ENCODE measurements at places on chromosomes 1 and 21.

GRCh38 chr1:92480200-92480812, 6.4 kb downstream of the GFI1 start:
- DNase-seq: no peak

- DNase-seq: no peak
Observed at GRCh38 chr1:63730211-63730610, 43.6 kb upstream of the ROR1 start.

DNA sequence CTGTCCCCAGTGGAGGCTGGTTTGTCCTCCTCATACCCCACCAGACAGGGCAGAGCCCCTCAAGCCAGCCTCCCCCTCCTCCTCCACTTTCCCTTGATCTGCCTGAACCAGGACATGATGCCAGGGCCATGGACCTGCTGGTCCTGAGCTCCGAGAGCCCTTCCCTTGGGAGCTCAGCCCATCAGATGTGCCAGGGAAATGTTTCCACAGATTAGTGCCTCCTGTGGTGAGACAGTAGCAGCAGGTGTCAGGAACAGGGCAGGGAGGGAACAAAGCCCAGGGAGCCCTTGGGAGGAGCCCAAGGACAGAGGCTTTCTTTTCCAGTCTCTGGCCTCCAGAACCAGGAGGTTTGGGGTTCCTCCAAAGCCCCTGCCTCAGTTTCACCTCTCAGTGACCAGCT, 14.6 kb upstream of the SLC41A1 start:
- no peak for DNase-seq

DNA sequence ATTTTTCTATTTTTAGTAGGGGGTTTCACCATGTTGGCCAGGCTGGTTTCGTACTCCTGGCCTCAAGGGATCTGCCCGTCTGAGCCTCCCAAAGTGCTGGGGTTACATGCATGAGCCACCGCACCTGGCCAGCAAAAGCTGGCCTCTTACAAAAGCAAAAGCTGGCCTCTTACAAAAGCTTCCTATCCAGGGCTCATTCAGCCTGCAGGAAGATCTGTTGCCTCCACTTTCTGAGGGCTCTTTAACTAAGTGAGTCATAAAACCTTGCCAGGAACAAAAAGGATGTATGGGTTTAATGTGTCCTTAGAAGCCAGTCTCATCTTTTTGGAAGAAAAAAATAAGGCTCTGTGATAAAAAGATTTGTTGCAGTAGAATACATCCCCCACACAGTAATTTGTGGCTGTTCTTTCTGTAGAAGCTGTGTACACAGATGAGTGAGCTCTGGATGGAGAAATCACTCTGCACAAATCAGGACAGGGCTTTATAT, 15.0 kb downstream of the HTR1D start:
- DNase-seq: no peak

DNA sequence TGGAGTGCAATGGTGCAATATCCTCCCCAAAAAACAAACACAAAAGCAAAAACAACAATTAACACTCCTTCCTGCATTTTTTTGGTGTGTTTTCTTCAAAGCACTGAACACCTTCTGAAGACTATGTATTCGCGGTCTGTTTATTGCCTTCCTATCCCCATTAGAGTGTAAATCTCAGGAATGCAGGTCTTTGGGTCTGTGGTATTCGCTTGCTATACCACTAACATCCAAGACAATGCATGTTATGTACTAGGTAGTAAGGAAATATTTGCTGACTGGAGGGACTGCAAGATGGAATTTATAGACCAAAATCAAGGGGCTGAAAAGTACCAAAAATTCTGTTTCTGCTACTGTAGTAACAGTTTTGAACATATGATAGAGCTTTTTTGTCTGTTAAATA, 299.4 kb downstream of the RYR2 start:
- no peak for DNase-seq

DNA sequence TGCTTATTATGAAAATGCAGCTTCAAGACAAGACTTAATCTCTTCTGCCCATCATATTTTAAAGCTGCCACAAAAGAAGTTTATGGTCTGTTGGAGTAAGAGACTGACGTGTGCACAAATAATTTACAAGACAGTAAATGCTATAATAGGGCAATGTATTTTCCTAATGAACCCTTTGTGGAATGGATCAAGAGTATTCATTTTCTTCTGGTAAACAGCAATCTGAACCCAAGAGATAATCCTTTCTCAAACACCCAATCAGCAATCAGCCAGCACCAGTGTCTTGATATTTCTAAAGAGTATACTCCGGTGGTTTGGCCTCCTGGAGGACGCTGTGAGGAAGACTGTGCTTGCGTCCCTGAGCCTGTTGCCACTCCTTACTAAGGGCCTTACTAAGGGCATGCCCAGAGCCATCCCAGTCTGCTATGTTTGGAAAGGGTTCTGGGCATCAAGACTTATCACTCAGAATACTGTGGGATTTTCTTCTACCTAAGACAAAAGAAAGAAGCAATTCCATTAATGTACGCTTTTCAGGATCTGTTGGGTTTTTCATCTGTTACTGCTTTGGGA, 48.8 kb upstream of the LRRC8D start:
- no peak for DNase-seq

DNA sequence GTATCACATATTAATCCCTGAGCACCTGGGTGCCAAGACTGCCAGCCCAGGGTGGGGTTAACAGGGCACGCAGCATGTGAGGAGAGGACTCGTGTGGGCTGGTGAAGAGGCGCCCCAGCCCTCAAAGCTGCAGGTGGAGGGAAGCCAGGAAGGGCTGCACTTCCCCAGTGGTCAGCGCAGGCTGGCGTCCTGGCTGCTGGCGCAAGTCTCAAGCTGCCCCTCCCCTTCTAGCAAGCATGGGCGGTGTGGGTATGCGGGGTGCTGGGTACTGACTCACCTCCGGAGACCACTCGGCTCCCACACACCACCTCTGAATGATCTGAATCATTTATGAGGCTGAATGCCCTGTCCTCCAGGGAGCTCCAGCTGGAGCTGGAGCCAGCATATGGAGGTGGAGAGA, 44.0 kb downstream of the EIF2D start:
- no peak for DNase-seq

DNA sequence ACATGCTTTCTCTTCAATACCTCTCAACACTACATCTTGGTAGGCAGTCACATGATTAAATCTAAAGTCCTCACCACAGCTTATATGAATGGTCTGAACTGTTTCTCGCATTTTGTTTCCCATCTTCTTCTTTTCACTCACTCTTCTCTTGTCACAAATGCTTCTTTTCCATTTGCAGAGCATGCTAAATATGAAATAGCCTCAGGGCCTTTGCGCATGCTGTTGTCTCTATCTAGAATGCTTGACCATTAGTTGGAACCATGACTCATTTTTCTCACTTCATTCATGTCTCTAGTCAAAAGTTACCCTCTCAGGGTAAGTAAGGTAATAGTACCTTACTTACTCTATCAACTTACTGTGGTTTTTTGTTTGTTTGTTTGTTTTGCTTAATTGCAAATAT, 239.7 kb downstream of the PTPRC start:
- no peak for DNase-seq

DNA sequence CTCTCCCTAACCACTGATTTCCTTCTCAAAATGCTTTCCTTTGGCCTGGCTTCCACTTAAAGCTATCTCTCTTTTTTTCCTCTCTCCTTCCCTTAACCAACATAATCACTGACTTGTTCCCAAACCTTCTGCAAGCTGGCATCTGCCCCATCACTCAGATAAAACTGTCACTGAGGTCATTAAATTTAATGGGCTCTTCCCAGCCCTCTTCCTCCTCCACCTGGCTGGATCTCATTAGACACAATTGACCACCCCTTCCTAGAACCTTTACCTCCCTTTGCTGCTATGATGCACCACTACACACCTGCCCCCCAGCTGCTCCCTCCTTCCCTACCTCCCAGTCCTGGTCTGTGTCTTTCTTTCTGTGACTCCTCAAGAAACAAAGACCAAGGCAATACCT, 44.0 kb upstream of the GJB5 start:
- no peak for DNase-seq

- no peak for DNase-seq
Observed at GRCh38 chr1:198966519-198966918, 327.7 kb downstream of the PTPRC start.
